Fibroblast of gingiva (primary cell): ENCODE measurements at places on chromosomes 2 and 18.

DNA sequence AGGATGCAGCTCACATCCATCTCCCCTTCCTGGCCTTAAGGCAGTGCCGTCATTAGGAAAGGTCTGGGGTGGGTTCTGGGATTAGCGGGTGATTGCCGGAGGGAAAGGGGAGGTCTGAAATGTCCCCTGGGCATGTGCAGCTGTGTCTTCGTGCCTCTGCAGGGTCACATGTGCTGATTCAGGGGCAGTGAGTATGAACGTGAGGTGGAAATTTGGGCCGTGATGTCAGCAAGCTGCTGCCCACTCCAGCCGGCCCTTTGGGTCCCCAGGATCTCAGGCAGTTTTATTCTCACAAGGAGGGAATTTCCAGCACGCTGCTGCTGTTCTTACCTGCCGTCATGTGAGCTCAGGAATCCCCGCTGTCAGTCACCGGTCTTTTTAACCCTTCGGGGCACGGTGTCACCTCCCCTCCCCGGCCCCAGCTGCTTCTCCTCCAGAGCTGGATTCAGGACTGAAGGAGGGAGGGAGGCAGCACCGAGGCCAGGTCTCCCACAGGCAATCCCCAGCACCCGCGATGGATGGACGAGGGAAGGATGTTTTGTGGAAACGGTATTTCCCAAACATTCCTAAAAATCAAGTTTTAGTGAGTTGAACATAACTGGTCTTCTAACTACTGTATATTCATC lies 23.5 kb downstream of the GPR35 start:
- DNase-seq: no peak

DNA sequence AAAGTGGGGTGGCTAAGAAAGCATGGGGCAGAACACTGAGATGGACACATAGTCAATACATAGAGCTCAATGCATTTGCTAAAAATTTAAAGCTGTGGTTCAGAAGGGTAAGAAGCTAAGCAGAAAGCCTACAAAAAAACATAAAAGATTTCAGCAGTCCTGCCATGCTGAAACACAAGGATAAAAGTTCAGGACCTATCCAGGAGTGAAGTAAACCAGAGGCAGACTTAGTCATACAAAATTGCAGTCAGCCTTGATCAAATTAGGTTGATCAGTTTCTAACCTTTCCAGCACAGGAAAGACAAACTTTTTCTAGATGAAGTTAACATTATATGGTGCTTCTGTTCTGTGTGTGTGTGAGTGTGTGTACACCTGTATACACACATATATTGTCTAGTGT lies 120.8 kb upstream of the RBMS1 start:
- DNase-seq: no peak

DNA sequence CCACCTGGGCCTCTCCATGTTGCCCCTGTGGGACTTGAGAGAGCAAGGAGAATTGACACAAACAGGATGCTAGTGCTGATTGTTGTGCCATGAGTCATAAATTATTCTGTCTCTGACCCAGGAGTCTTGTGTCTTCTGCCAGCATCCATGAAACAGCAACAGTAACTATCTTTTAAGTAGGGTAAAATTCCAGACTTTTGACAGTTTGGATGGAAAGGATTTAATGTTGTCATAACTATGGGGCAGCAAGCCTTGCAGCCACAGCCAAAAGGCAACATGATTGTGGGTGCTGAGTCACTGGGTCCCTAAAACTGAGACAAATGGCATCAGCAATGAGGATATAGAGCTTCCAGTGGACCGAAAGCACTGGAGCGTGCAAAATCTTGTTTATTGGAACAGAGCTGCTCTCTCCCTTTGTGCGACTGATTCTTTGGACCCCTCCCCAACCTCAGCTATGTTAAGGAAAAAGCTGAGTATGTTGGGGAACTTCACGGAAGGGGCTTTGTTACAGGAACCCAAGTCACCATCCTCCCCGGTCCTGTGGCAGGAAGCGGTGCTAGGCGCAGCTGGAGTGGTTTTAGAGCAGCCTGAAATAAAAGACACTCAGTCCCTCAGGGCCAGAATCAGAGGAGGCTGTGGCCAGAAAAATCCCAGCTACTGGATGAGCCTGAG lies 9.6 kb upstream of the ITPRIPL1 start:
- DNase-seq: peak; percentile 88

- DNase-seq: no peak
These were observed 842.2 kb upstream of the VRK2 start for GRCh38 chr2:57204364-57204763.
